ENCODE measurements at places on chromosomes 3 and 15. TPM values are rescaled to one million over a fixed set of nuclear protein-coding genes. Genes with fewer than 3 reads are reported as not detected.

The DPPA4 gene
- 80.5 TPM for total RNA-seq

The ARPC4 gene
- total RNA-seq = 203 TPM

The FETUB gene
- not detected for total RNA-seq

The CIDEC gene
- not detected for total RNA-seq

The GOLGA6L4 gene
- total RNA-seq = 8.3 TPM

The THSD4 gene
- 0.92 TPM for total RNA-seq

The TMEM212 gene
- total RNA-seq = not detected

The ZNF860 gene
- total RNA-seq = 1.1 TPM

The CYP8B1 gene
- total RNA-seq = not detected

- H3K4me1 ChIP-seq = peaks cover 20% of the 10 kb centered on the region
- H3K36me3 ChIP-seq = no peaks in the 10 kb centered on the region
- H3K27me3 ChIP-seq = peaks cover 6% of the 10 kb centered on the region
- no peak for DNase-seq
- no peak overlapping the region for H3K27ac ChIP-seq
- no peak overlapping the region for H3K4me3 ChIP-seq
Observed at GRCh38 chr15:70147178-70147760, 49.6 kb upstream of the TLE3 start.

DNA sequence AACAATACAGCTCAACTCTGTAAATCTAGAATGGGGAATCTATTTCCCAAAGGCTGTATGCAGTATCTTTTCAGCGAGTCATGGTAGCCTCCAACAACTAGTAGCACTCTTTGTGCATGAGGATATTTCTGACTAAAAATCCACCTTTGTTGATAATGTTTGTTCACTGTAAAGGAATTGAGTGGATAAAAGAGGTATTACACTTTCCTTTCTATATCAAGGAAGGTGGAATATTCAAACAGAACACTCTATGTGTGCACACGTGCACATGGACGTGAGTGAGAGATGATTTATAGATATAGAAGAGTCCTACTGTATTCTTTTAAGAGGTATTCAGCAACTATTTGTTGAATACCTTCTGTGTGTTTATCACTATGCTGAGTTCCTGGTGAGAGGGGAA is 68.2 kb downstream of the CMSS1 start:
- no peak for DNase-seq
- no peak overlapping the region for H3K4me3 ChIP-seq
- H3K27ac ChIP-seq = peak overlapping the region; percentile 15
- no peaks in the 10 kb centered on the region for H3K27me3 ChIP-seq

DNA sequence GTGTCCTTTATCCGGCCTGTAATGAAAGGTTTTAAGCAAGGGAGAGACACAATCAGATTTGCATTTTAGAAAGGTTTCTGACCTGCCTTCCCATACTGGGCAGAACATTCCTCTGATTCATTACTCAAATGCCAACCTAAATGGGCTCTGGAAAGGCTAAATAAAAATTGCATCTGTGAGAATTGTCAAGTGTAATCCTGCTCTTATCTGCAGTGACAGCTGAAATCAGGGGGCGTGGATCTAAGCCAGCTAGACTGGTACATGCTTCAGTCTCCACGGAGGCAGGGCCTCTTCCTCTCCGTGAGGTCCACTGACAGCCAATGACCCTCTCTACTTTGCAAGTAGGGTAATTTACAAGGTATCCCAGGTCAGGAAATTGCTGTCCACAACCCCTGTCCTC is 32.5 kb upstream of the MINAR1 start:
- no peaks in the 10 kb centered on the region for H3K36me3 ChIP-seq
- no peak overlapping the region for H3K4me3 ChIP-seq
- no peak overlapping the region for H3K27ac ChIP-seq

DNA sequence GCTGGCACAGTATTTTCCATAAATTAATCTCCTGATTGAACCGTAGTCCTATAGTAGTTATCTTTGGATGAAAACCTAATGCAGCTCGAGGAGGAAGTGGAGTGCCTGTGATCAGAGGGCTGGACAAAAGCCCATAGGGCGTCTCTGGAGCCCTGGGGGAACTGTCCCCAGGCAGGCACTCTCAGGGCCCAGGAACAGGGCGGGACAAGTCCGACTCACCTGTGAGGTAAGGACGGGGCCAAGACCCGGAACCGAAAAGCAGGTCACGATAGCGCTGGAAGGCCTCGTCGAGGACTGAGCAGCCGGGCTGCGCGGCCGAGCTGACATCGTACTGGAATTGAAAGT is 341 bp downstream of the HEXA start:
- H3K27me3 ChIP-seq = peaks cover 18% of the 10 kb centered on the region
- DNase-seq = no peak
- peak overlapping the region; percentile 90 for H3K27ac ChIP-seq
- peaks cover 7% of the 10 kb centered on the region for H3K36me3 ChIP-seq

DNA sequence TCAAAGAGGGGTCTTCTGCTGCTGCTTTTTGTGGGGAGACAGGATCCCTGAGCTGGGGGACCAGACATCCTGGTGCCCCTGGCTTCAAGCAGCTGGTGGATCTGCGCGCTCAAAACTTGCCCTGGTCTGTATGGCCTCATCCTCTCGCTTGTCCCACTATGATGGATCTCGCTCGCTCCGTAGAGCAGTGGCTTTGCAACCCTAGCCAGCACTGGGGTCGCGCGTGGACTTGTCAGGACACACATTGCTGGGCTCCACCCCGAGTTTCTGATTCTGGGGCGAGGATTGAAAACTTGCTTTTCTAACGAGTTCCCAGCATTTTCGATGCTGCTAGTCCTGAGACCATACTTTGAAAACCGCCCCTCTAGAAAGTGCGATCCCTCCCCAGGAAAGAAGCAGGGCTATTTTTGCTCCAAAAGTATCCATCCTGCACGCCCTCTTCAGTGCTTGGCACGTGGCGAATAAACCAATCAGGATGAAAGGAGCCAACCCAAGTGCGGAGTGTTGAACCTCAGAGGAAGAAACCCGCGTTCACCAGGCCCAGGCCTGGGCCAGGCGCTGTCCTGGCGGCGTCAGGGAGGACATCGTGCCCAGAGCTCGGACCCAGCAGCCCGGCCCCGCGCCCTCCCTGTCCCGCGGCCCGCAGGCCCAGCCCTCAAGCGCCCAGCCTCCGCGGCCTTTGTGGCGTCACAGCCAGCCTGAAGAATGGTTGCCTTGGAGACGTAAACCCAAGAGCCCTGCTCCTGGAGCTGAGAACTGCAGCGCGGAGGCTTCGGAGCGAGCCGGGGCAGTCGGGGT is at the start of gene CFAP100:
Gene CFAP100 (plus strand): TSS at position 731 of the 798 bp plus-strand sequence. CDS start 1,092 bp downstream, outside the sequence.
- peaks cover 3% of the 10 kb centered on the region for H3K4me1 ChIP-seq
- peak within 1 kb of the TSS; percentile 15 for H3K27ac ChIP-seq
- H3K36me3 ChIP-seq = no peaks in the 10 kb centered on the region
- H3K4me3 ChIP-seq = no peak within 1 kb of the TSS
- DNase-seq = peak; percentile 72

DNA sequence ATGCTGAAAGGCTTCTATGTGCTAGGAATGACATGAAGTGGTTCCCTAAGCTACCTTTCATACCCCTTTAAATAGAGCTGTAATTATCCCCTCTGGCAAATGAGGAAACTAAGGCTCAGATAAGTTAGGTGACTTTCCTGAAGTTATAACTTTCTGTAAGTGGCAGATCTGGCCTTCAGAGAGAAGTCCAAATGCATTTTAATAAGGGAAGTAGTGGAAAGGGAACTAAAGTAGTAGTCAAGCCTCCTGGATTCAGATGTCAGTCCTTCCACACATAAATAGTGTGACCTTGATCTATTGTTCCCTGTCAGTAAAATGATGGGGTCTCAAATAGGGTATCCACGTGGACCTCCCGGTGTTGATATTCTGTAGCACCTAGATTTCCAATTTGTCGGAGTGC is 277.7 kb downstream of the EDEM1 start:
- no peaks in the 10 kb centered on the region for H3K4me1 ChIP-seq
- H3K27me3 ChIP-seq = no peaks in the 10 kb centered on the region
- H3K27ac ChIP-seq = no peak overlapping the region
- H3K36me3 ChIP-seq = no peaks in the 10 kb centered on the region
- H3K4me3 ChIP-seq = no peak overlapping the region

GRCh38 chr3:126102530-126102951 is 18.6 kb upstream of the SLC41A3 start:
- H3K4me1 ChIP-seq = peaks cover 8% of the 10 kb centered on the region
- H3K27me3 ChIP-seq = peaks cover 5% of the 10 kb centered on the region
- no peak for DNase-seq
- no peaks in the 10 kb centered on the region for H3K36me3 ChIP-seq
- no peak overlapping the region for H3K4me3 ChIP-seq

GRCh38 chr3:129184396-129184657 is 631 bp upstream of the CNBP start:
- peaks cover 4% of the 10 kb centered on the region for H3K27me3 ChIP-seq
- H3K36me3 ChIP-seq = peaks cover 14% of the 10 kb centered on the region
- peak overlapping the region; percentile 98 for H3K4me3 ChIP-seq

DNA sequence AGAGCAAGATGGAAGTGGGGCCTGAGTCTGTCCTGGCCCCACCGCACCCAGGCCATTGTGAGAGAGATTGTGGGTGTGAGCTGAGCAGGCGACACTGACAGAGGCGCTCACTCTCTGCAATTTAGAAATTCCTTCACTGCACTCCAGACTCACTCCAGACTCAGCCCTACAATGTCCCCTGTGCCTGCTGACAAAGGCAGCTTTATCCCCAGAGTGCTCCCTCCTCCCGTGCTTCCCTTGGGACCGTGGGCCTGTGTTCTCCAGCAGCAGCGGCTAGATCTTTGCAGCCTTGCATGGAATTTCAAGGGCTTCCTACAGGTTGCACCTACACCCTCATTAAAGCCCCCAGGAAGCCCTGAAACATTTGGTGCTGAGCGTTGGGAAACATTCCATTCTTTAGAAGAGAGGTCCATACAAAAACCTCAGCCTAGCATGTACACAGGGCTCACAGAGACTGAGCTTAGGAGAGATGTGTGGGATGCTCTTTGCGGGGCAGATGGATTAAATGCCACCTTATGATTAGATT is 1.3 kb upstream of the IL16 start:
- no peak overlapping the region for H3K4me3 ChIP-seq
- H3K27ac ChIP-seq = no peak overlapping the region
- H3K36me3 ChIP-seq = peaks cover 3% of the 10 kb centered on the region

DNA sequence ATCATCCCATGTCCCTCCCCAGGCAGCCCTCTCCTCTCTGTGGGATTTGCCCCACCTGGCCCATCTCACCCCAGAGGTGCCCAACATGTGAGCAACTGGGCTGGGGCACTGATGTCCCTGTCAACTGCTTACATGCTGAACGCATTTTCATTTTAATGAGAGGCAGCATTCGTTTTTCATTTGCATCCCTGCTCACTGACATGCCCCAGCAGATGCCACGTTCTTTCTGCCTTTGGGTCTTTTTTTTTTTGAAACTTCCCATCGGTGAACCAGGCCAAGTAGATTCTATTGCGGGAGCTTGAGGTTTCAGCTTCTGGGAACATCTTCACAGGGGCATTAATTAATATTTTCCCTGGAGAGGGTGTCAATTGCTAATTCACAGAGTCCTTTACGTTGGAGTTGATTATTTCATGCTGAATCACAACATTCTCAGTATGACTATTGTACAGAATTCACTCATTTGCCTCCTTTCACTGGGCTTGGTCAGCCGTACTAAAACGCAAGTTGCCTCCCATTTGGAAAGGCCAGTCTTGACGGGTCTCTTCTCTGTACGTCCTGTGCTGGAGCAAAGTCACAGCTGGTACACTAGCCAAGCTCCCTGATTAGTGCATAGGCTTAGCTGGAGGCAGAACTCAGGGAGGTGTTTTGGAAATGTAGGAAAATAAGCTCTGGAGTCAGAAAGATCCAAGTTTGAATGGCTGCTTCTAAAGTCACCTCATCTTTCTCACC is 69.8 kb downstream of the CHRNA7 start:
- peaks cover 14% of the 10 kb centered on the region for H3K4me1 ChIP-seq
- H3K4me3 ChIP-seq = no peak overlapping the region
- DNase-seq = no peak
- no peak overlapping the region for H3K27ac ChIP-seq

- H3K4me1 ChIP-seq = peaks cover 5% of the 10 kb centered on the region
- H3K4me3 ChIP-seq = peak overlapping the region; percentile 83
- H3K27ac ChIP-seq = no peak overlapping the region
- peaks cover 29% of the 10 kb centered on the region for H3K36me3 ChIP-seq
- no peak for DNase-seq
- H3K27me3 ChIP-seq = peaks cover 5% of the 10 kb centered on the region
Observed at GRCh38 chr3:49121132-49121736, 611 bp upstream of the USP19 start.

DNA sequence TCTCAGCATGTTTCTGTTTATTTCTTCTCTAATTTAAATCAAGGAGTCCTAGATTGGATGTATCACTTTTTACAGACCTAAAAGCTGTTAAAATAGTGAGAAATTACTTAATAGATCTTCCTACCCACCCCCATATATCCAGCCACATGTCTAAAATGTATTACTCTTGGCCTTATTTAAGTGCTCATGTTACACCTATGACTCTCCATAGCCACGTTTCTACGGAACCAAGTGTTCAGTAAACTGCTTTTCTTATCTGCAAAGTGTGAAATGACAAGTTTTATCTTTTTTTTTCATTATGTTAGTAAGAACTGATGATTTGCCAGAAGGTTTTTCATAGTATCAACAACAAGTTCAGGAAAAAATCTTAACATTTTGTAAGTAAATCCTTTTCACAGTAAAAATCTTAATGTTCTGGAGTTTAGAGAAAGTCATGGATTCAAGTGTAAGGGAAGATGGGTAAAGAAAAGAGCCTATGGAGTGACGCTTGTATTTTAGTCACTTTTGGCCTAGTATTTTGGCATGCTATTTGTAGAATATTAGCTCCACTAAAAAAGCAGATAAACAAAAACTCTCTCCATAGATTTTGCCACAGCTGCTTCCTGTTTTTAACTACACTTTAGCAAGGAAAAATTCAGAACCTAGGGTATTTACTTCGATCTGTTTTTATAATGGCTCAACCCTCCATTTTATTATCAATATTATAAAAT is 41.2 kb upstream of the IGSF10 start:
- DNase-seq = no peak
- no peak overlapping the region for H3K4me3 ChIP-seq
- H3K27me3 ChIP-seq = no peaks in the 10 kb centered on the region
- peaks cover 8% of the 10 kb centered on the region for H3K4me1 ChIP-seq
- peaks cover 4% of the 10 kb centered on the region for H3K36me3 ChIP-seq

GRCh38 chr3:37129871-37130270 is 44.5 kb downstream of the LRRFIP2 start:
- no peak overlapping the region for H3K4me3 ChIP-seq
- no peak for DNase-seq
- H3K36me3 ChIP-seq = no peaks in the 10 kb centered on the region
- no peaks in the 10 kb centered on the region for H3K27me3 ChIP-seq
- H3K27ac ChIP-seq = no peak overlapping the region
- H3K4me1 ChIP-seq = peaks cover 11% of the 10 kb centered on the region

DNA sequence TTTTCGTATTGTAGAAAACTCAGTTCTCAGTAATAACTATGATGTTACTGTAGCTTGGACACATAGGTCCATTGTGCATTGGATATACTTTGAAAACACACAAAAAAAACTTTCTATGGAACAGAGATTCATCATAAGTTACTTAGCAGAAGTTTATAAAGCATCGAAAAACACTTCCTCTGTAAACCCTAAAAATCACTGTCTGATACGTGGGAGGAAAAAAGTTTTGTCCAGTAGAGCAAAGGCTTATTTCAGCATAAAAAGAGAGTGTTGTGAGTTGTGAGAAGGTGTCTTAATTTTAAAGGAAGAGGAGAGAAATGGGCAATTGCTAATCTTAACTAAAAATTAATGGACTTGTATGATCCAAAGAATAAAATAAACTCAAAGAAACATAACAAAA is 64.8 kb downstream of the OSTN start:
- no peak for DNase-seq
- H3K36me3 ChIP-seq = no peaks in the 10 kb centered on the region
- peaks cover 2% of the 10 kb centered on the region for H3K4me1 ChIP-seq
- no peaks in the 10 kb centered on the region for H3K27me3 ChIP-seq
- no peak overlapping the region for H3K4me3 ChIP-seq
